Activated CD4-positive, alpha-beta T cell treated with anti-CD3 and anti-CD28 coated beads, Interleukin-10, Interleukin-2, amounts not matched to agents 100 ng/mL and 50 ng/mL, durations not matched to agents 16 hours and 8 hours (primary cell): ENCODE measurements at places on chromosomes 16 and 17.

DNA sequence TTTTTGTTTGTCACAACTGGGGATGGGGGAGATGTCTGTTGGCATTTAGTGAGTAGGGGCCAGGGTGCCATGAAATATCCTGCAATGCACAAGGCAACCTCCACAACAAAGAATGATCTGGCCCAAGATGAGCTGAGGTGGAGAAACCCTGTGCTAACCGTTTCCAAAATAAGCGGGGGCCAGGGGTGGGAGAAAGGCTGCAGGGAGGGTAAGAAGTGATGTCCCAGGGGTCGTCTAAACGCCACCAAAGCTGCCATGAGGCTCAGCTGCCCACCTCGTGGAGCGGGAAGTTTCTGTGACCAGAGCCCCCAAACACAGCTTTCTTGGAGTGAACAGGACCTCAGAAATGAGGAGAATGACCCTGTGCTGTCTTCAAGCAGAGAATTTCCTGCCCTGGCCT, 76.5 kb upstream of the CDH5 start:
- no peak for DNase-seq

- no peak for DNase-seq
Measured at GRCh38 chr16:57381791-57382534, 9.7 kb downstream of the CX3CL1 start.

DNA sequence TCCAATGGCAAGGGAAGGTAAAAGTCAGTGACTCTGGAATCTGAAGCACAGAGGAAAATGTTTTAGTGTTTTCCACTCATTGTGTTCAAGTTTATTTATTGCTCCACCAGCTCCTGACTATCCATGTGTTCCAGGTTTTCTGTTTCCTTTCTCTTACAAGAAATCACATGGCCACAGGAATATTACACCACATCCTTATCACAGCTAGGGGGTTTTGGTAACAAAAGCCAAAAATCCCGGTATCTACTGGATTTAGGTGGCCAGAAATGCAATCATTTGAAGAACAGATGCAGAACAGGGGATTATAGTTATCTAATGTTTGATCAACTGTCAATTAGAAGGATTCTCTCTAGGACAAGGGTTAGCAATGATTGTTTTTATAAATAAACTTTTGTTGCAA, 47.9 kb downstream of the STH start:
- DNase-seq, result no peak

- DNase-seq, result no peak
Measured at GRCh38 chr17:47774987-47775580, 42.0 kb downstream of the TBX21 start.

DNA sequence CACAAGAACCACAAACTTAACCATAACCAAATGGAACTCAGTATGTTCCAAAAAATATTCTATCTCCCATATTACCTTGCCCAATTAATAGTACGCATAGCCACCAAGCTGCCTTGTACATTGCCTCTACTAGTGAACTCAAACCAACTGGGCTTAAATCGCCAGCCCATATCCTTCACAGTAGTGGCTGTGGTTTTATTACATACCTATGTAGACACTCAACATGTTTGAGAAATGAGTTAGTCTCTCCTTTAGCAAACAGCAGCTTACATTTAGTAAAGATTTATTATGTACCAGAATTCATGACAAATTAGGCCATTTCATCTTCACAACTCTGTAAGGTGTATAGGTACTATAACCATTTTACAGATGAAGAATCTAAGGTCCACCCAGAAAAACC, 41.4 kb downstream of the GRB2 start:
- no peak for DNase-seq

DNA sequence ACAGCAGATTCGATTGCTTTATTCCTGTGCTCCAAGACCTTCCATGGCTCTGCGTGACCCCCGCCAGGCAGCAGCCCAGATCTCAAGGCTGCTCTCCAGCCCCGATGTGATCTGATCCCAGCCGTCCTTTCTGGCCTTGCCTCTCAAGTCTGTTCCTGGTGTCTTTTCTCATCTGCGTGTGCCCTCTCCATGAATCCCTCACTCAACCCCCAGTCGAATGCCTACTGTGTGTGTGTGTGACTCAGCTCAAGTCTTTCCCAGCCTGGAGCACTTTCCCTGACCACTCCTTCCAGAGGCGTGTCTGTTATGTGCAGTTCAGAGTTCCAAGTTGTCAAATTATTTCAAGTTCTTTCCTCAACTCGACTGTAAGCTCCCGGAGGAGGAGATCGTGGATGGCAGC, 64.0 kb downstream of the MRM1 start:
- DNase-seq, result no peak

GRCh38 chr17:33474789-33475188, 181.7 kb upstream of the ASIC2 start:
- no peak for DNase-seq

DNA sequence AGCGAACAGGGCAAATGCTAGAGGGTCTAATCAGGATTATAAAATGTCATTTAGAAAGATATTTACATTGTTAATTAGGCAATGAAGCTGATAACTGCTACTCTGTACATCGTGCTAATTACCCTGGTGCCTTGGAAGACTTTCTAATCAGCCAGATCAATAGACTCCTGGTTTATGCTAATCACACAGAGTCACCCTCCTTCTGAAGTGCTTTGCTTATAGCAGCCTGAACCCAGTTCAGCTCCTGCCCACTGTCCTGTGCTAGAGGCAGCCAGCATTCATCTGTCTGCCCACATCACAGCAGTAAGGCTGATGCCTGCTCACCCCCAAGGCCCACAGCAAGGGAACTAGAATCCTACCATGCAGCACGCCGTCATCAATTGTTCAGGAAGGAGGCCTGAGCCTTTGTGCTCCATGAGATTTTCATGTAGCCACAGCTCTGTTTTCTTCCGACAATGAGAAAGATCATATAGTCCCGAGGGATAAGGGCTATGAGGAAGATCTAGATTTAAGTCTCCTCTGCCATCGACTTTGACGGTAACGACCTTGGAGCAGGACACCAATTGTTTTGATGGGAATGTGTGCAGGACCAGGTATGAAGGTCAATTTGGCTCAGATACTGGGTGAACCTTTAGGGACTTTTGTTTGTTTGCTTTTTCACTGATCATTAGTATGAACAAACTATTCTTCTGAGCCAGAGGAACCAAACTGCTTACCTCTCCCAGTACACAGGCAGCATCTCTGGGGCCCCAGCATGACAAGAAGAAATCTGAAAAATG, 12.5 kb upstream of the LYRM9 start:
- no peak for DNase-seq

- no peak for DNase-seq
Measured at GRCh38 chr17:41986634-41987033, 20.0 kb downstream of the CNP start.

DNA sequence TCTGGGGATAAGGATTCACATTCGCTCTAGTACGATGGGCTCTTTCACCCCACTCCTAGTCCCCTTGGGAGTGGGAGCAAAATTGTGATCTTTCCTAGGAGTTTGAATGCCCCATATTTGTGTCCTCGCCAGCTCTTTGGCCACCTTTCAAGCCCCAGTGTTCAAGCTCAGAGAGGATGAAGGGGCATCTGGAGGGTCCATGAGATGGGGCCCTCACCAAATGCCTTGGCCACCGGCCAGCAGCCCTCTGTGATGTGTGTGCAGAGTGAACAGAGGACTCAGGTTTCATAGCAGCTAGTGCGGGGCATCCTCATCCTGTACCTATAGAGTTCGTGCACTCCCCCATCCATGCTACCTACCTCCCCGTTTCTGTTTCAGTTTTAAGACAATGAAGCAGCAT, 140.6 kb downstream of the RAB11FIP4 start:
- no peak for DNase-seq

DNA sequence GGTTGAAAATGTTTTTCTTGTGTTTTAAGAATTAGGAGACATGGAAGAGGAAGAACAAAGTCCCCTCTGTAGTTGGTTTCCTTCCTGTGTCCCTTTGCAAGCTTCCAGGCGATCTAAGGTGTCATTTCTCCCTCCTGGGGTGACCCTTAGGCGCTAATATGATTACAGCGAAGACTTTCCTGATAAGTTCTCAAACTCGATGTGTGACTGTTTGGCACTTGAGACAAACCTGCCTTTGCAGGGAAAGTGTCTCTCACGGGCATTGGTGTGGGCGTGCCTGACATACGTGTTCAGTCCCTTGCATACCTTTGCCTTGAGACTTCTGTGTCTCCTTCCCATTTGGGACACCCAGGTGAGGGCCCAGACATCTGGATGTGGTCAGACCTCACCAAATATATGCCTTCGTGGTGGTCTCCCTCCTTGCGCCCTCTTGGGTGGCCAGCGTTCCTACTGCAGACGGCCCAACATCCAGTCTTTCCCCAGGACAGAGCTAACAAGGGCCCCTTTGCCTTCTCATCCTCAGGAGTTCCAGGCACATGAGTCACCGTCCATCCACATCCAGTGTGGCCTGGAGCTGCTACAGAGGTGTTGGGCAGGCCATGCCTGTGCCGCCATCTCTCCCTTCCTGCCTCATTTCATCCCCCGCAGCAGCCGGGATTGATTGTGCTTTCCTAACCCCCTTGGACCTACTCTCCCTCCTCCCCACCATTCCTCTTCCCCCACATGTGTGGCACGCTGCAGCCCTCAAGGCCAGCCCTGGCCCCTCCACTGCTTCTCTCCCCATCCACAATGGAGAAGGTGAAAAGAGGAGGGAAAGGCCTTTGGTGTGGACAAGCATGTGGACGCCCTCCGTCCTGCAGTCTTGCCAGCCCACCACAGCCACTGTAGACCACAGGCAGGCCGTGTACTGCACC, 3.1 kb upstream of the JPT2 start:
- DNase-seq, result no peak

DNA sequence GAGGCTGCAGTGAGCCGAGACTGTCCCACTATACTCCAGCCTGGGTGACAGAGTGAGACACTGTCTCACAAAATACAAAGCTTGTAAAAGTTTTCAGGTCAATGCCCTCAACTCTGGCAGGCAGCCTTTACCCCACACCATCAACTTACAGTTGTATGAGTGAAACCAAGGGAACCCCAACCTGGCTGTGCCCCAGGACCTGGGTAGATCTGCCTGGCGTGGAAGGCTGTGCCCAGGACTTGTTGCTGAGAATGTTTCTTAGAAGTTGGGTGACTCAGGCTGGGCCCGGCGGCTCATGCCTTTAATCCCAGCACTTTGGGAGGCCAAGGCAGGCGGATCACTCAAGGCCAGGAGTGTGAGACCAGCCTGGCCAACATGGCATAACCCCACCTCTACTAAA, 7.8 kb downstream of the CES3 start:
- DNase-seq, result no peak

GRCh38 chr16:59635674-59636073, 901.6 kb upstream of the GOT2 start:
- DNase-seq, result no peak

- DNase-seq, result no peak
Measured at GRCh38 chr17:78476973-78477372, 98.5 kb downstream of the PGS1 start.

- DNase-seq, result no peak
Measured at GRCh38 chr16:28573738-28574718, 20.3 kb downstream of the SGF29 start.

GRCh38 chr17:68829211-68829610, 126.0 kb downstream of the ABCA8 start:
- no peak for DNase-seq

GRCh38 chr17:78726513-78726912, 55.6 kb downstream of the CYTH1 start:
- DNase-seq, result no peak

DNA sequence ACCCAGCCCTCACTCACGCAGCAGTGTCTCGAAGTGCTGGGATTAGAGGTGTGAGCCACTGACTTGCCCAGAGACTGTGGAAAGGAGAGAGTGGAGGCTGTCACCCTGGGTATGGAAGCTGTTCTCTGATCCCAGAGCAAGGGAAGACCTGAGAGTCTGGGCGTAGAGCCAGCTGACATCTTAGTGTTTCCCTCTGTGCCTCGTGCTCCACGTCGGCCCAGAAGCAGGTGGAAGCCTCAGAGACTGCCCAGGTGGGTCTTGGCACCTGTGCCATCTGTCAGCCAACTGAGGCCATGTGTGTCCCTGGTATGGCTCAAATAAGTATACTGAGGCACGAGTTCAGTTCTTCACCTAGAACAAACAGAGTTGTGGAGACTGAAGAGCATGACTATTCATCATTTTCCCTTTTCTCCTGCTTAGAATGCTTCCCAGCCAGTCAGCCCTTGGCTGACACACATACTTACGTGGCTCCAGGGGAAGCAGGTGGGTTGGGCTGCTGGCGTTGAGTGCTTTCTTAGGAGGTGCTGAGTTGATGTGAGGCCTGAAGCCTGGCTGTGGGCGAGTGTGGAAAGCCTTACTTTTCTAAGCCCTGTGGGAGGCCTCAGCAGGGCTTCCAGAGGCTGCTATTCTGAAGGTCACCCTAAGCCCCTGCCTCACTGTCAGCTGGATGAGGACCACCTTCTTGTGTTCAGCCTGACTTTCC, 8.1 kb downstream of the CTRL start:
- DNase-seq, result no peak

DNA sequence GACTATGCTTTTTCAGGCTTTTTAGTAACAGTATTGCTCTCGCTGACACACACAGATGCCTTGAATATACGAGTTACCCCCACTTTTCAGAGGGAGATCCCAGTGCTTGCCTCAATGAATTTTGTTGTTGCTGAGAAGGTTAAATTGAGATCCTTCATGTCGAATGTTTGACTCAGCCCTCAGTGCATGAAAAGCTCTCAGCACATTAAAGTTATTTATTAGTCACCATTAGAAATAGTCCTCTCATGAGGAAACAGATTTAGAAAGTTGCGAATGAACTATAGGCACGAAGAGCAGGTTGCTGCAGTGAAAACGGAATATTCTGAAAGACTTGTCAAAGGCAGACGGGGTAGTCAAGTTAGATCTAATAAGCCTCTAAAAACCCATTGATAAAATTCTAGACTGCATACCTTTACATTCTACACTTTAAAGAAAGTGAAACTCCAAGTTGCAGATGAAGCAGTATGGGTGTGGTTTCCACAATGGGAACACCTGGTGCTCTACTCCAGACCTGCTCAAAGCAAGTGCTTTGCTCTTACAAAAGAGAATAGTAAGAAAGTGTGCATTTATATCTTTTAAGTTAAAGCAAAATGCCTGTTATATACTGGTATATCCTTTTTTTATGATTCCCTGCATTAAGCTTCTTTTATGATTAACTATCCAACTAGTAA, 238.1 kb downstream of the MAF start:
- no peak for DNase-seq

GRCh38 chr17:67676305-67676704, 41.4 kb upstream of the NOL11 start:
- no peak for DNase-seq

DNA sequence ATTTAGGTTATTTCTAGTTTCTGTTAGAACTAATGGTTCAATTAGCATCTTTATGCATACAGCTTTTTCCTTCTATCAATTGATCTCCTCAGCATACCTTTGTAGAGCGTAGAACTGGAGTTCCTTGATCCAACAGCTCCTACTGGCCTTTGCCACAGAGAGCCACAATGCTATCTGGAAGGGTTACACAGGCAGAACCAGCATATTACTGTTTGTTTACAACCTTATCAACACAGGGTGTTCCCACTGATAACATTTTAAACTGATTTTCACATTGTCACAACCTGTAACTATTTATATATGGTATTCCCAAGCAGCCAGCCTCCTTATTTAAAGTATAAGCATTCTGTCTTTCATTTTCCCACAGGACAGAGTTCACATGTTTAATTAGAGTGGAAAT, 382.2 kb downstream of the MAF start:
- no peak for DNase-seq
